GM12878 (cell line): ENCODE measurements at places on chromosomes 11 and 22. TPM values are rescaled to one million over a fixed set of nuclear protein-coding genes. Genes with fewer than 3 reads are reported as not detected.

GRCh38 chr11:3144296-3145205 is 20.6 kb downstream of the OSBPL5 start:
- no peak for DNase-seq
- no peaks in the 10 kb centered on the region for H3K27me3 ChIP-seq
- H3K27ac ChIP-seq, result no peak overlapping the region

GRCh38 chr11:125228445-125228844 is 63.9 kb downstream of the PKNOX2 start:
- H3K27me3 ChIP-seq, result no peaks in the 10 kb centered on the region
- no peak for DNase-seq
- no peak overlapping the region for H3K27ac ChIP-seq
- H3K4me1 ChIP-seq, result no peaks in the 10 kb centered on the region
- no peak overlapping the region for H3K4me3 ChIP-seq
- no peaks in the 10 kb centered on the region for H3K36me3 ChIP-seq

- H3K27ac ChIP-seq, result no peak overlapping the region
- no peaks in the 10 kb centered on the region for H3K36me3 ChIP-seq
- peaks cover 30% of the 10 kb centered on the region for H3K4me1 ChIP-seq
- DNase-seq, result no peak
- H3K27me3 ChIP-seq, result no peaks in the 10 kb centered on the region
These were observed 24.5 kb downstream of the RPUSD4 start for GRCh38 chr11:126186708-126187529.

SGSM1 gene
- total RNA-seq, result not detected in 2 replicates

COA4 gene
- 94.9 and 97.2 TPM in 2 replicates for total RNA-seq

GRCh38 chr11:45110562-45110961 is 35.9 kb upstream of the PRDM11 start:
- no peak overlapping the region for H3K27ac ChIP-seq
- no peaks in the 10 kb centered on the region; the same call in 1 of the 2 replicates for H3K27me3 ChIP-seq
- H3K4me1 ChIP-seq, result no peaks in the 10 kb centered on the region

- H3K27ac ChIP-seq, result no peak overlapping the region
- H3K4me3 ChIP-seq, result no peak overlapping the region
- DNase-seq, result no peak
- no peaks in the 10 kb centered on the region for H3K27me3 ChIP-seq
- no peaks in the 10 kb centered on the region for H3K36me3 ChIP-seq
These were observed 89.8 kb downstream of the ALX4 start for GRCh38 chr11:44219830-44220796.

DNA sequence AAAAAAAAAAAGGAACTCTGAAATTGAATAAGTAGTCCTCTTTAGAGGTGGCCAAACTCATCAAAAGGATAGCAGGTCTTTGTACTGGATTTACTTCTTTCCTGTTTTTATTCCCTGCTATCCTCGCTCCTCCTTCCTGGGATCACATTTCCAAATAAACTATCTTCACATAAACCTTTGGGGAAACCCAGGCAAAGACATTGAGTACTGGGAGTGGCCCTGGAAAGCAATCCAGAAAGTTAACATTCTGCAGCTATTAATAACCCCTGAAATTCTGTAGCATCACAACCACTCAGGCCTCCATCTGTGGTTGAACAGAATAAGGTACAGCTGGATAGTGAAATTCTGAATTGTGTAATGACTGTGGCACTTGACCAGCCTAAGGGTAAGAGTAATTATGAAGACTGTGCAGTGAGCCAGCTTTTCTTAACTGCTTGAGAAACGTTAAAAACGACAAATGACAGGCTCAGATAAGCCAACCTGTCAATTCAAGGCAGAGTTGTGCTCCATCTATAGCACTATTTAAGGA is 58.8 kb downstream of the ISX start:
- DNase-seq, result no peak
- H3K4me1 ChIP-seq, result peaks cover 68% of the 10 kb centered on the region
- no peak overlapping the region for H3K4me3 ChIP-seq
- H3K27ac ChIP-seq, result peak overlapping the region; percentile 99
- H3K36me3 ChIP-seq, result no peaks in the 10 kb centered on the region

C11orf16 gene
- total RNA-seq, result not detected in 2 replicates

DNA sequence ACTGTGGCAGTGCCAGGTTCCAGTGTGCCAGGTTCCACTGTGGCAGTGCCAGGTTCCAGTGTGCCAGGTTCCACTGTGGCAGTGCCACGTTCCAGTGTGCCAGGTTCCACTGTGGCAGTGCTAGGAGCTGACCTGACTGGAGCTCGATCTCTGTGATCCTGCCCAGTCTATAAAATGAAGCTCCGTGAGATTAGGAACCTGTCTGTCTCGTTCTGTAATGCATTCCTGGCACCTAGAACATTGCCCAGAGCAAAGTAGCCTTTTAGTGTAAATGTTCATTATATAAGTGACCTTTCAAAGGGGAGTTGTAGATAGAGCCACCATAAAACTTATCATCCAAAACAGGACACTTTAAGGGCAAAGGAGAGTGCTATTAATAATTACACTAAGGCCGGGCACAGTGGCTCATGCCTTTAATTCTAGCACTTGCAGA is 36.0 kb downstream of the ART5 start:
- no peaks in the 10 kb centered on the region for H3K4me1 ChIP-seq
- no peaks in the 10 kb centered on the region for H3K36me3 ChIP-seq
- H3K4me3 ChIP-seq, result no peak overlapping the region
- H3K27ac ChIP-seq, result no peak overlapping the region
- peaks cover 4% of the 10 kb centered on the region; the same call in 1 of the 2 replicates for H3K27me3 ChIP-seq
- DNase-seq, result no peak

MS4A6E gene
- not detected in 2 replicates for total RNA-seq
